ENCODE measurements at places on chromosomes 12 and 14.
A peak's percentile ranks its signal among the peaks of the same experiment; 100 is the strongest.

GRCh38 chr12:27555361-27555760 is 31.4 kb downstream of the PPFIBP1 start:
- DNase-seq = no peak

- DNase-seq = no peak
Measured at GRCh38 chr12:64826234-64826633, 1.8 kb downstream of the TBC1D30 start.

GRCh38 chr12:114011711-114012110 is 45.6 kb upstream of the RBM19 start:
- DNase-seq = no peak

- no peak for DNase-seq
Measured at GRCh38 chr12:57470970-57471656, 8.6 kb downstream of the ARHGAP9 start.

DNA sequence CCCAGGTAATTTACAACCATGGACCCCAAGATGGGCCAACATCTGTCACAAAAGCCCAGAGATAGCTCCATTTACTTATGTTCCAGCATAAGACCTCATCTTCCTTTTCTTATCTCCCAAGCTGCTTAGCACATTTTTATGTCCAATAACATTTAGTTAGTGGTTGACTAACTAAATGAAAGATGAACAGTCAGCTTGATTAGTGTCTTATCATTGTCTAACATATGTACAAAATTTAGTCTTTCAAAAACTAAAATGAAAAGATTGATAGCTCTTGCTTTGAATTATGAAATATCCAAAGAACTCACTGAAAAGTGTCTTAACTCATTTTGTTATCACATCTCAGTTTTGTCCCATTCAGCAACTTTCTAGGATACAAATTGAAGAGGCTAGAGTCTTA is 163.1 kb upstream of the EGLN3 start:
- DNase-seq = no peak

- no peak for DNase-seq
Measured at GRCh38 chr12:123102781-123103503, 47.9 kb downstream of the PITPNM2 start.

DNA sequence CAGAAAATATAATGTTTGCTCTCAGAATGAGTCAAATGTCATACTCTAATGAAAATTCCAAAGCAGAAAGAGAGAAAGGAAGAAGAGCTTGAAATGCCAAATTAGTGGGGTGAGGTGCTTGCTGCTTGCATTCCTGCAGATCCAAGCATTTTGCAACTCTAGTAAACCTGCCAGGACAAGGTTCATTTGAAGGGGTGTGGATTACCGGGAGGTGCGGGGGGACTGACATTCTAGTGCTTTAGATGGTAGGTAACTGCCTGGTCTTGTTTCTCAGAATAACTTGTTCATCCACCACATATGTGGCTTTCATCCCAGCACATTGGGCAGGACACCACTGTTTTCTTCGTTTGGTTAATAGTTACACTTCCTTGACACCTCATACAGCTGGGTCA is 144.4 kb downstream of the AKAP6 start:
- DNase-seq = no peak

DNA sequence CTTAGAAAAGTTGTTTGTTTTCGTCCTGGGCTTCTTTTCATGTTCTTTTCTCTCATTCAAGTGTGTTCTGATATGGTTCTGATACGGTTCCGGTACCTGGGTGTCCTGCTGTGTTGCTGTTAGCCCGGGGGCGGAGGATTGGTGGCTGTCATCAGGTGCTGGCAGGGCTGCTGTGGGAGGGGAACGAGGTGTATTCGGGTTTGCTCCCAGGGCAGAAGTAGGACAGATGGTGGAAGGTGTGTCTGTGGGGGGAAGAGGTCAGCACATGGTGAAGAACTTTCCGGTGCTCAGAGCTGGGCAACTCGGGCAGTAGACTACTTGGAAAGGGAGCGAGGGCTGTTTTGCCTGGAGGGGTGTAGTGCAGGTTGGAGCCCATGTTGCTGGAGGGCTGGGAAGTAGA is 70.2 kb downstream of the SLC25A47 start:
- peak; percentile 34 for DNase-seq

- peak; percentile 76 for DNase-seq
Measured at GRCh38 chr12:78470354-78471195, 394.0 kb upstream of the SYT1 start.

- no peak for DNase-seq
Measured at GRCh38 chr12:5582541-5582940, 150.6 kb downstream of the NTF3 start.

DNA sequence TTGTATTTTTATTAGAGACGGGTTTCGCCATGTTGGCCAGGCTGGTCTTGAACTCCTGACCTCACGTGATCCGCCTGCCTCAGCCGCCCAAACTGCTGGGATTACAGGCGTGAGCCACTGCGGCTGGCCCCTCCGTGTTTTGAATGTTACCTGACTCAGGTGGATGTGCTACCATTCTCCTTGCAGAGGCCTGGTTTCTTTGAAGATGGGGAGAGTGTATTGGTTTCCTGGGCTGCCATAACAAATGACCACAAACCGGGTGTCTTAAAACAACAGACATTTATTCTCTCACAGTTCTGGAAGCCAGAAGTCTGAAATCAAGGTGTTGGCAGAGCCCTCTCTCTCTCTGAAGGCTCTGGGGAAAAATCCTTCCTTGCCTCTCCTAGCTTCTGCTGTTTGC is 98.0 kb downstream of the IRF2BPL start:
- no peak for DNase-seq

DNA sequence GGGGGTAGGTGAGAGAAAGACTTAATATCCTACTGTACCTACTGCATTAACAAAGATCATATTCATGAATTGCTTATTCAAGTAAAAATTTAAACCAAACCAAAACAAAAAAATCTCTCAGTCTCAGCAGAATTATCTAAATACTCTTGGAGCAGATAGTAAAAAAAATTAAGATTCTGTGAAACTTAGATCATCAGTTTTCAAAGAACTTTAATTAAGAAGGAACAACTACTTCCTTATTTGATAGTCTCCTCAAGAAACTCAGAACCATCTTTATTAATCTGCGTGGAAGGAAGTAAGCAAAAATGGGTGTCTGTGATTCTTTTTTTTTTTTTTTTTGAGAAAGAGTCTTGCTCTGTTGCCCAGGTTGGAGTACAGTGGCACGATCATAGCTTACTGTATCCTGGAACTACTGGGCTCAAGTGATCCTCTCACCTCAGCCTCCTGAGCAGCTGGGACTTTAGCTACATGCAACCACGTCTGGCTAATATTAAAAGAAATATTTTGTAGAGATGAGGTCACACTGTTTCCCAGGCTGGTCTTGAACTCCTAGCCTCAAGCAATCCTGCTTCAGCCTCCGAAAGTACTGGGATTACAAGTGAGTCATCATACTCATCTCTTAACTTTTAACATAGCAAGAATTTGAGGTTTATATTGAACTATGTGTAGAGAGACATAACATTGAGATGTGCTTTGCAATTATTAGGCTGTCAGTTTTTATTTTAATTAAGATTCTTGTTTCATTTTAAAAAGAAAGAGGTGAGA is 37.4 kb downstream of the GAS2L3 start:
- no peak for DNase-seq

- DNase-seq = no peak
Measured at GRCh38 chr14:63938198-63939005, 85.6 kb downstream of the SYNE2 start.

DNA sequence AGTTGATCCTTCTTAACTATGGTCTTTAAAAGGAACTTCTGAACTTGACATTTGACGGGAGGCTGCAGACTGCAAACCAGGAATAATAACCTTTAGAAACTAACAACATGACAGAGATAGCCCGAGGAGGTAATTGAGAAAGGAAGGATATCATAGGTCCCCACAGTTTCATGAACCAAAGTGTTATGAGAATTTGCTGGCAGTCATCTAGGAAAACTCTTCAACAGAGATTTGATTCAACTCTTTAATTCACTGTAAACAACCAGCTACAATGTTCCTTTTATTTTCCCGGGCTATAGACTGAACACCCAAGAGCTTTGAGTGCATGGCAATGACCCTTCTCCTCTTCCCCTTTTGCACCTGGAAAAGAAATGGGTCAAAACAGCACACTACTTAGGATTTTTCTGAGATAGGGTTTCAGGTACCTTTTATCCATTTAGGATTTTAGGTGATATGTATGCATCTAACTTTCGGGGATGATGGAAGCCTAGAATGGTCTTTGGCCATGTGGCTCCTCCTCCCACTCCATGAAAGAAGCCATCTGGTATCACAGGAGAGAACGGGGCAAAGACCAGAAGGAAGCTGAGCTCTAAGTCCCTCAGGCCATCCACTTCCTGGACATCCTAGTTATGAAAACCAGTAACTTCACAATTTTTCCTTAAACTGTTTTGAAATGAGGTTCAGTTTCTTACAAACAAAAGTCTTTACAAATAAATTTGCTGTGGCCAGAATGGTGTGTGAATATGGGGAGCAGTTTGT is 23.0 kb downstream of the GLT8D2 start:
- DNase-seq = peak; percentile 66

DNA sequence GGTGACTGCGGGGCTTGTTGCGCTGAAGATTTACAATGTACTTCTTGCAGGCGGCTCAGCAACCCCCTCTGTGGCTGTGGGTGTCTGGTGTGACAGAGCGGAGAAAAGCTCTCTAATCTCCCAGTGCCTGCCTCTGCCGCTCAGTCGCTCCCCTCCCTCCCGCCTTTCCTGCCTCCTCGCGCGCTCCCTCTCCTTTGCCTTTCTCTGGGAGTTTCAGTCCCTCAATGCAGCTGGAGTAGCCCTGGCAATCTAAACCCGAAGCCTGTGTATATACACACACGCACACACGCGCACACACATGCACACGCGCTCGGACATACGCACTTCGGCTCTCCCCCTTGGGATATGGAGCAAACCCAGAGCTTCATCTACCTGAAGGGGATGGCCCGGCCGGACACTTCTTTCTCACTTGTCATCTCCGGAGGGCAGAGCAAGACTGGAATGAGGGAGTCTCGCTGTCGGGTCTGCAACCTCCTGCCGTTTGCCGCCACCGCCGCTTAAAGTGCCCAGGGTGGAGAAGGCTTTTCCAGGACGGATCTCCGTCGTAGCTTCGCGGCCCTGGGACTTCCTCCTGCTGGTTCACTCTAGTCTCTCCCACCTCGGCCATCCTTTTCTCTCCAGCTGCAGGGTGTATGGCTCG is 599 bp upstream of the TRHDE start:
- DNase-seq = peak; percentile 70

GRCh38 chr14:95424529-95424928 is 91.9 kb downstream of the SYNE3 start:
- no peak for DNase-seq

DNA sequence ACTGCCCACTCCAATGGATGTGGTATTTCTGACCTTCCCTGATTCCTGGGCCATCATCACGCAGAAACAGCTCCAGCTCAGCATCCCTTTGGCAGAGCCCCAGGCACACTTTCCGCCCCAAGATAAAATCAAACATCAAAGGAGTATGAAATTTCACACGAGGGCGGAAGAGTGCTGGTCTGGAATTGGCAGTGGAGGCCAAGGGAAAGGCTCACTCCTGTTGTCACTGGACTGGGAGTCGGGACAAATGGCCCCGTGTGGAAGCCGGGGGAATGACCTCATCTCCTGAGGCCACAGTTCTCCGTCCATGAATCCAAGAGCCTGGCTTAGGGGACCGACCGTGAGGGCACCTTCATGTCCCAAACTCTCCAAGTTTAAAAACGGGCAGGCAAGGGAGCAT is 40.9 kb downstream of the FZD10 start:
- no peak for DNase-seq

DNA sequence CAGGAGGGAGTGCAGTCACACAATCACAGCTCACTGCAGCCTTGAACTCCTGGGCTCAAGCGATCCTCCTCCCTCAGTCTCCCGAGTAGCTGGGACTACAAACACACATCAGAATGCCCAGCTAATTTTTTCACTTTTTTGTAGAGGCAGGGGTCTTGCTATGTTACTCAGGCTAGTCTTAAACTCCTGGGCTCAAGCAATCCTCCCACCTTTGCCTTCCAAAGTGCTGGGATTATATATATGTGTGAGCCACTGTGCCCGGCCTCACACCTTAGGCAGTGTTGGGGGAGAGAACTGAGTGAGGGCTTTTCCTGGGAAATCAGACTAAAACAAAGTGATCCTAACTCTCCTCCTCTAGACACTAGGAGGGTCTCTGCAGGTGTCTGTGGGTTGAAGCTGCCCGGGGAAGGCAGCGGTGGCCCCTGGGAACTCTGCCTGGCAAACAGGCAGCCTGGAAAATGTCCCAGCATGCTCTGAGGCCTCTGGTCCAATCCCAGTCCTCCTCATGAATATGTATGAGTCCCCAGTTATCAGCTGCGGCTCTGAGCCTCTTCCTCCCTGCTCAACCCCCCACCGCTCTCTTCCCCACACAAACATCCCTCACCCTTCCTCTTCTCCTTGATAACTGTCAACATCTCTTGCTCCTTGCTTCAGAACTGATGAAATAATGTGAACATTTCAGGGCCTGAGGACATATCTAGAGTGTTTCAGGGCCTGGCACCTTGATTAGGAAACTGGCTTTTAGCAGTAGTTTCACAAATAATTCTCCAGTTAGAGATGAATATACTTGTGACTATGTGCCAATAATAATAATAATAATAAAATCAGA is 7.9 kb upstream of the NAA25 start:
- DNase-seq = peak; percentile 62

GRCh38 chr12:62301080-62301798 is 41.0 kb downstream of the USP15 start:
- DNase-seq = no peak

DNA sequence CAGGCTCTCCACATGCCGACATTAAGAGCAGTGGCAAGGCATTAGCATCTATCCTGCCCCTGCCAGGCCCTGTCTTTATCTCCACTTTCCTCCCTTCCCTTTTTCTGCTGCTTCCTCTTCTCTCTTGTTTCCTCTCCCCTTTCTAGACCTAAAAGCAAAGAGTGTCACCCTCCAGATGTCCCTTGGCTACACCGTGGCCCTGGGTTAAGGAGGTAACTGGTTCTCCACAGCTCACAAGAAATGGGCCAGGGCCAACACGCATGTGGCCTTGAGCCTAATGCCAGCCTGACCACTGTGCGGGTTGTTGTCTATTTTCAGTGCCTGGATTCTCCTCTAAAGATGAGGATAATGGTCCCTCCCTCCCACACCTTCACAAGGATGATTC is 41.7 kb upstream of the DDX11 start:
- DNase-seq = no peak

DNA sequence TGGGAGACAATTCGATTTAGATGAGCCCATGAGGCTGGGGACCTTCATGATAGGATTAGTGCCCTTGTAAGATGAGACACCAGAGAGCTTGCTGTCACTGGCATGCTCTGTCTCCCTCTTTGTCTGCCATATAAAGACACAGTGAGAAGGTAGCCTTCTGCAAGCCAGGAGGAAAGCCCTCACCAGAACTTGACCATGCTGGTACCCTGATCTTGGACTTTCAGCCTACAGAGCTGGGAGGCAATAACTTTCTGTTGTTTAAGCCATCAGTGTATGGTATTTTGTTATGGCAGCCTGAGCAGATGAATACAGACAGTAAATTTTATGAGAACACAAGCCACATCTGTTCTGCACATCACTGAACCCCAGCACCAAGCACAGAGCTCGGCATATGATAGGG is 38.1 kb upstream of the RASSF3 start:
- DNase-seq = no peak

- no peak for DNase-seq
Measured at GRCh38 chr14:32940711-32941667, 2.3 kb downstream of the NPAS3 start.

All from NCI-H524 treated with DMSO at 0.1 percent for 48 hours (cell line).